Stimulated activated CD4-positive, alpha-beta T cell treated with anti-CD3 and anti-CD28 coated beads, Interleukin-2, amount 100 ng/mL, for 48 hours (primary cell): ENCODE measurements at places on chromosomes 7 and 10.

DNA sequence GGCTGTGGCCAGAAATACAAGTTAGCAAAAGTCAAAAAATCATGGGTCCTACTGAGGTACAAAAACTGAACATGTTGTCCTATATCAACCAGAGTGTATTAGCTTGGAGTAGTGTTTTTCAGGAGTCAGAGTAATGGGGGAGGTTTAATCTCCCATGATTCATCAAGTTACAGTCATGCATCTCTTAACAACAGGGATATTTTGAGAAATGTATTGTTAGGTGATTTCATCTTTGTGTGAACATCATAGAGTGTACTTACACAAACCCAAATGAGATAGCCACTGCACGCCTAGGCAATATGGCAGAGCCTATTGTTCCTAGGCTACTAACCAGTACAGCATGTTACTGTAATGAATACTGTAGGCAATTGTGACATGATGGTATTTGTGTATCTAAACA is 14.9 kb upstream of the TES start:
- no peak for DNase-seq

DNA sequence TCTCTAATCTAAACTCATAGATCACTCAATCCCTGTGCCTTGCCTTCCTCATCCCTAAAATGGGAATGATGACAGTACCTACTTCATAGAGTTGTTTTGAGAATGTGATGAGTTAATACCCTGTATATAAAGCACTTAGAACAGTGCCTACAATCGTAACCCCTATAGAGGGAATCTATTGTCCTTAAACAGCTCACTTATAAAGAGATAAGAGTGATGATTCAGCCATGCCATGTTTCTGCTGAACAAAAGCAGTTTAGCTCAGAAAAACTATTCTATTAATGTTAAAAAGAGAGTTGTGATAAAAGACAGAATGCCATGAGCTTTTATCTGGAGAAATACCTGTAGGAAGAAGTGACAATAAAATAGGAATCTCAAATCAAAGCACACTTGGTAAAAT is 63.6 kb downstream of the CUBN start:
- DNase-seq: no peak

GRCh38 chr7:7521259-7521658 is 14.4 kb downstream of the COL28A1 start:
- no peak for DNase-seq

DNA sequence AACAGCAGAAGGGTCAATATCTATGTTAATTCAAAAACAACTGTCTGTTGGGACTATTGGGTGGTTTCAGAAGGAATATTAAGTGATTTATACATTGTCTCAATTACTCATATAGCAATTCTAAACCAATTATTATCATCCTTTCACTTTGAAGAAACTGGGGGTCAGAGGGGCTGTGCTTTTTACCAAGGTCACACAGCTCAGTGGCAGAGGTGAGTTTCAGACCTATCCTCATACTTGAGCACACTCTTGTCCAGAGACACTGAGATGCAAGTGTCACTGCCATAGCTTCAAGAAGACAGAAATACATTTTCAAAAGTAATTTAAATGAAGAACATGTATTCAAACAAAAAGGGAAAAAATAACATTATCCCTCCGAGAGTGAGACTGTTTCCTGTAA is 195.3 kb downstream of the ARL4A start:
- DNase-seq: no peak

DNA sequence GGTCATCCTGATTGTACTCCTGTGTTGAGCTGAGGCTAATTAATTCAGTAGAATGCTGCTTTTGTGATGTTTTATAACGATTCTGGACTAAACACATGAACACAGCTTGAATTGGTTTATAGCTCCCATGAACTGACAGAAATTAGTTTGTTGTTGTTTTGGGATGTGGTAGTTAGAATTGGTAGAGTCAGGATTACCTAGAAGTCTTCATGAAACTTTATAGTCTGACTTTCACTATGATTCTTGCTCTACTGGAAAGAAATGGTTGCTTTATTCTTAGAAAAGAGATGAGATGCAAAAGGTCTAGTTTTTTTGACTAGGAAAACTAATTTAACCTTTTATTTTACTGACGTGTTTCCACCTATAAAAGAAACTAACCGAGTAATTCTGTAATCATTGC is 23.4 kb upstream of the TRUB1 start:
- DNase-seq: no peak

GRCh38 chr7:95577137-95577536 is 19.2 kb downstream of the PDK4 start:
- DNase-seq: no peak

DNA sequence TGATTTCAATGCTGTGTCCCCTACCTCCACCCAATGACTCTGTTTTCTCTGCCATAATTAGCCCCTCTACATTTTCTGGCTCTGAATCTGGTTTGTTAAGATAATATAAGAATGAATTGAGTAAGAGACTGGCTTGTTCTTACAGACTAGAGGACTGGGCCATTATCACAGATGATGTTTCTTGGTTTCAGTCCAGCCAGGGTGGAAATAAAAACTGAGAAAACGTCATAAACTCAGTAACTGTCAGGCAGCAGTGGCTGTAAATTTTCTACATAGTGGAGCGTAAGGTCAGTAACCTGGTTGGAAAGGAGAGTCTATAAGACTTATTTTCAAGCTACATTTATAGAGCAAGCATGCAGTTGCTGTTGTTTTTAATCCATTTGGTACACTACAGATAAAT is 485.4 kb downstream of the HTR7 start:
- no peak for DNase-seq

DNA sequence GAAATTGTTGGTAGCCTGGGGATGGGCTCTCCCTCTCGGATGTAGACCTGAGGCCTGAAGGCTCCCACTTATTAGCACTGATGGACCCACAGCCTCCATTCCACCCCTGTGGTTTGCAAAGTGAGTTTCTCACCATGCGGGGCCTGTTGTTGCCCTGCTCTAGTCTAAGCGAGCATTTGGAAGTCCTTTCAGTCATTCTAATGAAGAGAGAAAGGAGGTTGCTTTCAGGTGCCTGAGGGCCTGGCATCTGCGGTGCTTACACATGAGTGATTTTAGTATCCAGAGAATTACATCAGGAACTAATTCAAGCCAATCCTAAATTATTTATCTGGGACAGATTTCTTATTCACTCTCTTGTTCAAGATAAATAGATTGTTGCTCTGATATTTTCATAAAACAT is 61.6 kb downstream of the NAMPT start:
- no peak for DNase-seq

DNA sequence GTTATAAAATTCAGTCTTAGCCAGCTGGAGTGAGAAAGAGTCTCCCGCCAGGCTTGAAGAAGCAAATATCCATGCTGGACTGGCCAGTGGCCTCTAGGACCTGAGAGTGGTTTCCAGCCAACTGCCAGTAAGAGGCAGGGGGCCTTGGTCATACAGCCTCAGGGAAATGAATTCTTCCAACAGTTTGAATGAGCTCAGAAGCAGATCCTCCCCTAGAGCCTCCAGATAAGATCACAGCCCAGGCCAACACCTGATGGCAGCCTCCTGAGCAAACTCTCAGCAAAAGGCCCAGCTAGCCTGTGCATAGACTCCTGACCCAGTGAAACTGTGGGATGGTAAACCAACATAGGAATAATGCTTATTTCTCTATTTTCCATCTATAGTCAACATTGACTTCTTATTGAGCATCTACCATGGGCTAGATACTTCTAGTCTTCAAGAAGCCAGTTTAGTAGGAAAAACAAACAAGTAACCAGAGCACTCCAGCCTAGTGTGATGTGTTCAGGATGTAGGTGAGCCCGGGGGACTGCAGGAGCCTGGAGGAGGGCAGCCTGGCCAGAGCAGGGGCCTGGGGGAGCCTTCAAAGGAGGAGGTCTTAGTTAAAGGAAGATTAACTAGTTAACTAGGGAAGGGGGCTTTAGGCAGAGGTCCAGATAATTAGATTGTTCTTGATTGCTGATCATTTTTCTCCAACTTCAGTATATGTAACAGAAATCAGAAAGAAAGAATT is 115.4 kb upstream of the ADO start:
- DNase-seq: no peak

- DNase-seq: no peak
Observed at GRCh38 chr7:47657126-47657525, 75.2 kb upstream of the TNS3 start.
